ENCODE measurements at places on chromosomes 5 and 9. TPM values are rescaled to one million over a fixed set of nuclear protein-coding genes. Genes with fewer than 3 reads are reported as not detected.

GRCh38 chr5:144368556-144368955 lies 197.9 kb downstream of the KCTD16 start:
- DNase-seq: peak; percentile 14

DNA sequence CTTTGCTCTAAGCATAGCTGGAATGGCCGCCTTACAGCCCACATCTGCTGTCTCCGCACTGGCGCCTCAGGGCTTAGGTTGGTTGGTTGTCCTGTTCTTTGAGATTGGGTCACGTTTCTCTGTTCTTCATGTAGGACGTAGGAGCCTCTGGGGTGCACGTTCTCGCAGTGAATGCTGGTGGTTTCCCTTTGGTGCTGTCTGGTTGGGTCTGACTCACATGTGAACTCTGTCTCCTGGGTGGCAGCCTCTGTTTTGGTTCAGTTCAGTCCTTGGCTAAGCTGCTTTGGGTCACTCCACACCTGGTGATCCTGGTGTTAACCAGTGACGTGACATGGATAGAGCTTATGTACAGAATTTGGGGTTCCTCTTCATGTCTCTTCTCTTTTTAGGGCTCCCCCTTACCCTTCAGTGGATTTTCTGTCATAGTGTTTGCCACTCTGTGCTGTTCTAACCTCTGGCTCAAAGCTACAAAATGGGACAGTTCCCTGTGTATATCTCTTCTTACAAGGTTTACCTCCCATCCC lies 12.6 kb upstream of the LPCAT1 start:
- no peak for DNase-seq

GRCh38 chr9:72733895-72734294 lies 212.5 kb downstream of the TMC1 start:
- DNase-seq: no peak

GRCh38 chr5:179974946-179975712 lies 67.4 kb upstream of the TBC1D9B start:
- peak; percentile 11 for DNase-seq

GRCh38 chr9:89436326-89436725 lies 61.6 kb downstream of the SEMA4D start:
- no peak for DNase-seq

- no peak for DNase-seq
These were observed 22.2 kb downstream of the RGS3 start for GRCh38 chr9:113485761-113486115.

DNA sequence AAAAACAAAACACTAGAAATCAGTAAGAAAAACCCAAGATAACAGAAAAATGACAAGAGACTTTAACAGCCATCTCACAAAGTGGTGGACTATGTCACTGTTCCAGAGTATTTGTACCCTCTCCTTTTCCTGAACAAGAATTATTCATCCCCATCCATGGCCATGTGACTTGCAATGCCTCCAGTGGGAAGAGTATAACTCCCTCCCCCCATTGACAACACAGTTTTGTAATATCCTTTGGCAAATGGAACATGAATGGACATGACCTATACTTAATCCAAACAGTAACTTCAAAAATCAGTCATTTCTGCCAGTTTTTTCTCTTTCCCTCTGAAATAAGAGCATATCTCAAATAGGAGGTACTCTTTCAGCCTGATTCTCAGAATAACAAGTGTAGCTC lies 33.9 kb downstream of the PTBP3 start:
- no peak for DNase-seq

DNA sequence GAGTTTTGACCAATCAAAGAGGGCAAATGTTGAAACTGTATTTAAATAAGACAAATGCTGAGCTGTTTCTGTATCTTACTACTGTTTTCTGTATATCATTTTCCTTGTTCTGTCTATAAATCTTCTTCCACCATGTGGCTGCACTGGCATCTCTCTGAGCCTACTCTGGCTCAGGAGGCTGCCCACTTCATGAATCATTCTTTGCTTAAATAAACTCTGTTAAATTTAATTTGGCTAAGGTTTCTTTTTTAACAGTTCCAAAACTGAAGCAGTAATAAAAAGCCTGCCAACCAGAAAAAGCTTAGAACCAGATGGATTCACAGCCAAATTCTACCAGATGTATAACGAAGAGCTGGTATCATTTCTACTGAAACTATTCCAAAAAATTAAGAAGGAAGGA lies 40.2 kb upstream of the TAS2R1 start:
- DNase-seq: no peak

- DNase-seq: no peak
These were observed 94.9 kb downstream of the BASP1 start for GRCh38 chr5:17312358-17312757.

Gene IL13
- not detected for total RNA-seq

Gene SLC1A1
- total RNA-seq: 8.5 TPM

Gene TICAM2
- total RNA-seq: 1.3 TPM

Data from A673 (cell line).